Esophagus mucosa (tissue), 1 donor: ENCODE measurements at places on chromosomes 11 and 22. TPM values are rescaled to one million over a fixed set of nuclear protein-coding genes. Genes with fewer than 3 reads are reported as not detected.

Gene IFITM10
- total RNA-seq, result 0.96 TPM

Gene TESMIN
- 5.2 TPM for total RNA-seq

Gene TRIM48
- total RNA-seq, result not detected

Gene TIMP3
- 20.1 TPM for total RNA-seq

Gene NRIP3
- total RNA-seq, result 0.80 TPM

Gene OR10D3
- not detected for total RNA-seq
